ENCODE measurements at places on chromosomes 5 and 9. TPM values are rescaled to one million over a fixed set of nuclear protein-coding genes. Genes with fewer than 3 reads are reported as not detected.

The WNK2 gene
- total RNA-seq, result not detected

The FGD3 gene
- not detected for total RNA-seq

The FOXD4L4 gene
- total RNA-seq, result 0.38 TPM

The DAP gene
- total RNA-seq, result 35.0 TPM

The GFI1B gene
- total RNA-seq, result not detected

The CKS2 gene
- 108 TPM for total RNA-seq

The C9orf50 gene
- under 0.01 TPM for total RNA-seq

The QRFP gene
- total RNA-seq, result not detected

The SOHLH1 gene
- total RNA-seq, result not detected

The CDX1 gene
- not detected for total RNA-seq

The PLAC8L1 gene
- not detected for total RNA-seq

The PLGRKT gene
- 6.0 TPM for total RNA-seq

The AGXT2 gene
- total RNA-seq, result not detected

The RASEF gene
- not detected for total RNA-seq

The UNC5A gene
- 3.3 TPM for total RNA-seq

The FAM78A gene
- 5.3 TPM for total RNA-seq

The ANKRD34B gene
- not detected for total RNA-seq

The ANKRD55 gene
- total RNA-seq, result 0.49 TPM

The PCDHGC3 gene
- 6.5 TPM for total RNA-seq

The PRLR gene
- not detected for total RNA-seq

The SPATA31C1 gene
- total RNA-seq, result not detected

The S1PR3 gene
- total RNA-seq, result 3.1 TPM

The DBH gene
- total RNA-seq, result not detected

The NOTCH1 gene
- 132 TPM for total RNA-seq

The MATR3 gene
- total RNA-seq, result 160 TPM

The C5orf58 gene
- not detected for total RNA-seq

The PKN3 gene
- total RNA-seq, result 22.7 TPM

The CD14 gene
- 3.2 TPM for total RNA-seq

The GFPT2 gene
- 0.97 TPM for total RNA-seq

The GRIN1 gene
- total RNA-seq, result 0.06 TPM

The IFNA2 gene
- total RNA-seq, result not detected

The ASPN gene
- total RNA-seq, result not detected

The OR13C4 gene
- total RNA-seq, result 0.16 TPM

The UAP1L1 gene
- total RNA-seq, result 23.3 TPM

The RCL1 gene
- 11.3 TPM for total RNA-seq

The PALM2AKAP2 gene
- 0.06 TPM for total RNA-seq

The SLC25A2 gene
- 0.16 TPM for total RNA-seq

The TRIM7 gene
- 2.0 TPM for total RNA-seq

The PCDHGB5 gene
- 23.0 TPM for total RNA-seq

The FLT4 gene
- 78.0 TPM for total RNA-seq

The TEX48 gene
- not detected for total RNA-seq

The AIF1L gene
- total RNA-seq, result 17.4 TPM

The PCDHB16 gene
- 0.63 TPM for total RNA-seq

The FBP2 gene
- total RNA-seq, result not detected

The FBXL7 gene
- 23.9 TPM for total RNA-seq

The CCL27 gene
- total RNA-seq, result 0.16 TPM

The IL17B gene
- not detected for total RNA-seq

The C9 gene
- total RNA-seq, result 0.57 TPM

The PCDH1 gene
- total RNA-seq, result 196 TPM

The PHF24 gene
- total RNA-seq, result not detected

The TMC1 gene
- 1.3 TPM for total RNA-seq

The CARTPT gene
- total RNA-seq, result not detected

The SLC36A2 gene
- not detected for total RNA-seq

The EIF4E1B gene
- total RNA-seq, result not detected

The TMEM174 gene
- total RNA-seq, result not detected

The LMNB1 gene
- 89.0 TPM for total RNA-seq

The CTXN3 gene
- not detected for total RNA-seq
